Right kidney (tissue), 9 donors: ENCODE measurements at places on chromosomes 4 and X.

- DNase-seq: no peak
Measured at GRCh38 chr4:76562161-76562560, 127.1 kb downstream of the SHROOM3 start.

- no peak for DNase-seq
Measured at GRCh38 chr4:168610911-168611530, 114.2 kb downstream of the PALLD start.

DNA sequence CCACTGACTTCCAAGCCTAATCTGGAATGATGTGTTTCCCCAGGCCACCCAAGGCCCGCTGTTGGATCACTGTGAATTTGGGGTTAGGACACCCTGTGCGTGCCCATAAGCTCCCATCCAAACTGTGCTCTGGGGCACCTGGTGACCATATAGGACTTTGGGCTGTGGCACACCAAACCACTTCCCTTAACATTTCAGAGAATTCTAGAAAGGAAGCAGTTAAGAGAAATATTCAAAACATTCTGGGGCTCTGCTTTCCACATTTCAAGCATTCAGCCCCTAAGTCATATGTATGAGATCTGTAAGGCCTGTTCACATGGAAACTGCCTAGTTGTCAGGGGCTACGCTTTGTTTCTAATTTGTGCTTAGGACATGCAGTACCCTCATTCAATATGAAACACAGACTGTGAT is 14.4 kb downstream of the VGLL1 start:
- DNase-seq: no peak

DNA sequence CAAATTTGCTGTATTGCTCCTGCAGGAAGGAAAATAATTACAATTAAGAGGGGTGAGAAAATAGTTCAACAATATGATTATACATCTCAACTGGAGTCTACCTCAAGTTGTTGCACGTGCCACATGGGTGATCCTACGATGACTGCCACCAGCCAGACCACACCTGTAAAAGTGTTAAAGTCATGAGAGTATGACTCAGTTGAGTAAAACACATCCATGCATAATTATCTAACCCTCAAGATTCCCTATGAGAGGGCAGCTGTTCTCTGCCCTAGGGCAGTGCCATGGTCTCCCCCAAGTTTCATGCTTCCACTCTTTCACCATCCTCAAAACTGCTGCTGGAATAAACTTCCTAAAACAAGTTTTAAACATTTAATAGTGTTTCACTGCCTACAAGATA is 44.1 kb downstream of the QRFPR start:
- DNase-seq: no peak

GRCh38 chrX:48090123-48090522 is 18.7 kb upstream of the ZNF630 start:
- no peak for DNase-seq

DNA sequence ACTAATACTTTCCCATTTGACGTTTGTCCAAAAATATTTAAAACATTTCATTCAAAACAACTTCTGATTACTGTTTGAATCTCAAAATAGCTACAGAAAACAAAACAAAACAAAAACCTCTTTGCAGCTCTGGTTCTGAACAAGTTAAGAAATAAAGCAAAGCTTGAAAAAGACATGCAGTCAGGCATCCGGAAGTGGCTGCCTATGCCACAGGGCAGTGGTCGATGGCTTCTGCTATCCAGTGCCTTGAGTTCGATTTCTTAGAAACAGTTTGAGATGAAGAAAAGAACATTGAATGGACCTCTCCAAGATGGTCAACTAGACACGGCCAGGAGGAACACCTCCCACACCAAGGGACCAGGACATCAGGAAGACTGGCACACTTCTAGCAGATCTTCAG is 125.3 kb downstream of the SCFD2 start:
- no peak for DNase-seq

DNA sequence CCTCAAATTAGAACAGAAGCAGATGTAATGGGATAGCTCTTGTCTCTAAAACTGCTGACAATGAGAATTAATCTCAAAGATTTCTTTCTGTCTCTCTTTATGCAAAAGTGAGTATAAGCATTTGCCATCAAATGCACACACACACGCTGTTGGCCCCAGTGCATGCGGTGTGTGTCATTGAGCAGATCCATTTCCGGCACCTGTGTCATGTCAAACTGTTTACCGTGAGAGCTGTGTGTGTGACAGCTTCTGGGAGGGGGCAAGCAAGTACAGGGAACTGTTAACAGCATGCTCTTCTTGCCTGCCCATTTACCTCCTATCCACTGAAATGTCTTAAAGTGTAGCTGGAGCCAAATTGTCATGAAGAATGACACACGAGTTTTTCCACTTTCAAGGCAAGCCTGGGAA is 297.9 kb upstream of the FAT4 start:
- DNase-seq: peak; percentile 12
